Progenitor cell of endocrine pancreas (in vitro differentiated cells): ENCODE measurements at places on chromosomes 7 and 10.

DNA sequence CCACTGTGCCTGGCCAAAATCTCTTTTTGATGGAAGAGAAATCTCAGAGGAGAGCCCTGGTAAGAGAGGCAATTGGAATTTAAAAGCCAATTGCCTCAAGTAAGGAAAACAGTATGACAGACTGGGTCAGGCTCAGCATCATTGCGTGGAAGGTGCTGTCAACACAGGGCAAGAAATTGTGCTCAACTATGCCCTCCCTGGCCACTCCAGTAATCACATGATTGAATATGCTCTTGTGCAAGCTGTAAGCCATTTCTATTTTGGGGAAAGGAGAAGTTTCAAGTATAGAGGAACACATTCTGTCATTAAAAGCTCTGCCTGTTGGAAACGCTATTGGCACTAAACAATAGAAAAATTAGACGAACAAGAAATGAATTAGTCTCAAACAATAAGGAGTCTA lies 1127.7 kb downstream of the REEP3 start:
- no peak for DNase-seq

- no peak for DNase-seq
Measured at GRCh38 chr7:5457245-5457735, 33.7 kb upstream of the TNRC18 start.

- no peak for DNase-seq
Measured at GRCh38 chr10:128369101-128369650, 243.0 kb upstream of the MKI67 start.

DNA sequence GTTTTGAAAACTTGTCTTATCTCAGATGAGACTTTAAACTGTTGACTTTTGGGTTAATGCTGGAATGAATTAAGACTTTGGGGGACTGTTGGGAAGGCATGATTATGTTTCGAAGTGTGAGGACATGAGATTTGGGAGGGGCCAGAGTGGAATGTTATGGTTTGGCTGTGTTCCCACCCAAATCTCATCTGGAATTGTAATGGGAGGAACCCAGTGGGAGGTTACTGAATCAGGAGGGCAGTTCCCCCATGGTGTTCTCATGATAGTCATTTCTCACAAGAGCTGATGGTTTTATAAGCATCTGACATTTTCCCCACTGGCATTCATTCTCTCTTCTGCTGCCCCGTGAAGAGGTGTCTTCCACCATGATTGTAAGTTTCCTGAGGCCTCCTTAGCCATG lies 13.8 kb upstream of the POT1 start:
- DNase-seq, result no peak

GRCh38 chr10:73368238-73368637 lies 9.6 kb upstream of the CFAP70 start:
- no peak for DNase-seq

DNA sequence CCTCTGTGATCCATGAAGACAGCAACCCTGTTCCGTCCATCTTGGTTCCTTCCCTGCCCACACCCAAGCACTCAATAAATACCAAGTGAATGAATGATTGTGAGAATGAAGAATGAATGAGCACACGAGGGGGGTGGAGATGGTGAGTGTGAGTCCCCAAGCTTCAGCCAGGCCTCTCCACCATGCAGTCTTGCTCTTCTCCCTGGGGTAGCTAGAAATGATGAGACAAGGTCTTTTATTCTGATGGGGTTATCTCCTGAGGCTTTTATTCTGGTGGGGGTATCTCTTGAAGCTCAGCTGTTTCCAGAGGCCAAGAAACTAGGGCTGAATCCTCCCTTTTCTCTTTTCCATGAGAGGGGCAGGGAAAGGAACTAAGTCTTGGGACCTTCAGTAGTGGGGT lies 57.0 kb downstream of the ELFN1 start:
- no peak for DNase-seq

- DNase-seq, result no peak
Measured at GRCh38 chr10:21479570-21480315, 45.7 kb downstream of the SKIDA1 start.

DNA sequence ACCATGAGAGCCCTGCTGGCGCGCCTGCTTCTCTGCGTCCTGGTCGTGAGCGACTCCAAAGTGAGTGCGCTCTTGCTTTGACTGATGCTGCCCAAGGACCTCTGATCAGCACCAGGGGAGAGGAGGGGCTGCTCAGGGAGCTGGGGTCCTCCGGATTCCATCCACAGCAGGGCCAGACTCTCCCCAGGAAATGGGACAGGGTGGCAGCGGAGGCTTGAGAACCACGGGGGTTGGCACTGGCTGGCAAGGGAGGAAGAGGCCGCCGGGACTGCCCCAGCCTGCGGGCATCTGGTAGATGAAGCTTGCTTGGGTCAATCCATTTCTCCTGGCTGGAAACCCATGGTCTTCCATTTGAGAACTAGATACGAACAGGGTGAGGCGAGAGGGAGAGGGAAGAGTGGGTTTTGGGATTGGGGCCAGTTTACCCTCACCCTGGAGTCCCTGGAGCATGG lies 647 bp downstream of the PLAU start:
- DNase-seq, result no peak

DNA sequence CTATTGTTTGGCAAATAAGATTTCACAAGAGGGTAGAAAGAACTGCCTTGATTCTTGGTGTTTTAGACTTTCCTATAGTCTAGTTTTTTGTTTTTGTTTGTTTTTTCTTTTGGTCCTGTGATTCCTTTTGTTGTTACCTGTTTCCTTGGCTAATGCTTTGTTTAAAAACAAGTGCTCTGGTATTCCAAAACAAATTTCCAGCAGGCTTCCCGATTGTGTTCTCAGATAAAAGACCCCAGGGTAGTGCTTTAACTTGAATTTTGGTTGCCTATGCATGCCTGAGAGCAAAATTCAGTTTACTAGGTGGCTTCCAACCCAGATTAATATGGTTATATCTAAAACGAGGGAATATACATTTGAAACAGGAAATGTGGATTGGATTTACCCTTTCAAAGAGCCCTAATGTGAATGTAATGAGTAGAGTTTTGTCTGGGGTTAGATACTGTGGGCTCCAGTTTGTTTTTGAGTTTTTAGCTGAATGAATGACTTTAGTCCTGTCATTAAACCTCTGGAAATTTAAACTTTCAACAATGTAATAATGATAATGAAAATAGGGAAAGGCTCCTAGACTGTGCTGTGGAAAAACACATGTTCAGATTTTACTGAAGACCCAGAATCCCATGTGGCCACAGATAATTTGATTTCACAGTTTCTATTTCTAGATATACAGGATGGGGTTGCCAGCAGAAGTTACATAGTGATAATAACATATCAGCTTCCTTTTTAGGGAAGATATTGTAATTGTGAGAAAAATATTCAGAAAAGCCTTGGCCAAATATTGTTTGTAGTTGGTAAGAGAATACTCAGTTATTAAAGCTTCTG lies 23.9 kb downstream of the AUTS2 start:
- DNase-seq, result no peak

DNA sequence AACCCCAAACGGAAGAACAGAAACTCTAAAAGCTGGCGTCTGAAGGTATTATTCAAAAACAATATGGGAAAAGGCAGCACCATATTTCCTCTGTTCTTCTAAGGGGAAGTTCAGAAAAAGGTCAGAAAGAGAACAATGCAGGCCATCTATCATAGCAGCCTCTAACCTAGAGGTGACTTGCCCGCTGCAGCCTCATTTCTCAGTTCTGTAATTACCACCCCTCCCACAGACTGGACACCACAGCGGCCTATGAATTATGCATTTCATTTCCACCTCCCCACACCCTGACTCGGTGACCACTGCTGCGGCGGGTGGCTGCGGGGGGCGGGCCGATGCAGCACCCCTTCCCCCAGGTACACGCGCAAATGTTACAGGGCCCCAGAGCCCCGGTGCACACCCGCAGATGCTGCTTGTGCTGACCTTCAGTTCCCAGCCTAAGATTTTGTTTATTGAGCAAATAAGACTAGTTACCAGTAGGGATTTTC lies 125.5 kb downstream of the CLEC2L start:
- DNase-seq, result no peak

DNA sequence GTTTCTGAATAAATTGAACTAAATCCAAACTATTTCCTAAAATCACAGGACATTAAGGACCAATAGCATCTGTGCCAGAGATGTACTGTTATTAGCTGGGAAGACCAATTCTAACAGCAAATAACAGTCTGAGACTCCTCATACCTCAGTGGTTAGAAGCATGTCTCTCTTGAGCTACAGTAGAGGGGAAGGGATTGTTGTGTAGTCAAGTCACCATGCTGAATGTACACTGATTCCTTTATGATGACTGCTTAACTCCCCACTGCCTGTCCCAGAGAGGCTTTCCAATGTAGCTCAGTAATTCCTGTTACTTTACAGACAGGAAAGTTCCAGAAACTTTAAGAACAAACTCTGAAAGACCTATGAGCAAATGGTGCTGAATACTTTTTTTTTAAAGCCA lies 13.9 kb downstream of the MEST start:
- no peak for DNase-seq

- no peak for DNase-seq
Measured at GRCh38 chr10:117987244-117987909, 59.4 kb downstream of the RAB11FIP2 start.

DNA sequence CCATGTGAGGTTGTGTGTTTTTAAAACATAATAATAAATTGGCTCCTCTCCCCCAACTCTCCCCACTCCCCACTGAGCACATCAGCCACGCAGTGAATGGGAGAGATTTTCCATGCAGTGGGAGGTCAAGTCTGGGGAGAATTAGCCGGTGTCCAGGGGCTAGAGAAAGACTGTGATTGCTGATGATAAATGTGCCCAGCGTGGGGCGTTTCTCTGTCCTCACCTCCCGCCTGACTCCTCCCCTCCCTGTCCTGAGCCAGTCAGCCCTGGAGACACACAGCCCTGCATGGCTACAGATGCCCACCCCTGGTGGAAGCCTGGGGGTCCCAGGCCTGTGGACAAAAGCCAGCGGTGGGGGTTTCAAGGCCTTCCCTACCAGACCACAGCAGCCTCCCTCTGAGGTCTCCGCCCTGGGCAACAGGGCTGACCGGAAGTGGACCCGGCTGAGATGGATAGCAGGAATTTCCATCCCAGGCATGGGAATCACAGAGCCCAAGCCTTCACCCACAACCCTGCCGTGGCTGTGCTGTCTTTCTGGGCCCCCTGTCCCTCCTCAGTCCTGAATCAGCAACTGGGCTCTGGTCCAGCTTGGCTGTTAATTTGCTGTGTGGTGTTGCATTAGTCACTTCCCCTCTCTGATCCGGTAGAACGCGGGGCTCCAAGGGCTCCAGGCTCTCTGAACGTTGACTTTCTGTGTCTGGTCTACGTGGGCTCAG lies 46.8 kb upstream of the SLC29A3 start:
- DNase-seq, result no peak

DNA sequence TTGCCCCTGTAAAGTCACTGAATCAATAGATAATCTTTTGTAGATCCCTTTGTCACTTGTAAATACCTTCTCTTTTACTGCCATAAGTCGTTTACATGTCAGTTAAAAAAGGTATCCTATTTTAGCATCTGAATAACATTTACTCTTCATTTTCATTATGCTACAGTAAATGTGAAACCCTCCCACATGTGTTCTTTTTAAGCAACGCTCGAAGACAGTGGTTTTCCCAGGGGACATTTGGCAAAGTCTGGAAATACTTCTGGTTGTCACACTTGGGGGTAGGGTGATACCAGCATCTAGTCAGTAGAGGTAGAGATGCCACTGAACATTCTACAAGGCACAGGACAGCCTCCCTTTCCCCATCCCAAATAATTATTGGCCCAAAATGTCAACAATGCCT lies 23.7 kb downstream of the ATAD1 start:
- no peak for DNase-seq

DNA sequence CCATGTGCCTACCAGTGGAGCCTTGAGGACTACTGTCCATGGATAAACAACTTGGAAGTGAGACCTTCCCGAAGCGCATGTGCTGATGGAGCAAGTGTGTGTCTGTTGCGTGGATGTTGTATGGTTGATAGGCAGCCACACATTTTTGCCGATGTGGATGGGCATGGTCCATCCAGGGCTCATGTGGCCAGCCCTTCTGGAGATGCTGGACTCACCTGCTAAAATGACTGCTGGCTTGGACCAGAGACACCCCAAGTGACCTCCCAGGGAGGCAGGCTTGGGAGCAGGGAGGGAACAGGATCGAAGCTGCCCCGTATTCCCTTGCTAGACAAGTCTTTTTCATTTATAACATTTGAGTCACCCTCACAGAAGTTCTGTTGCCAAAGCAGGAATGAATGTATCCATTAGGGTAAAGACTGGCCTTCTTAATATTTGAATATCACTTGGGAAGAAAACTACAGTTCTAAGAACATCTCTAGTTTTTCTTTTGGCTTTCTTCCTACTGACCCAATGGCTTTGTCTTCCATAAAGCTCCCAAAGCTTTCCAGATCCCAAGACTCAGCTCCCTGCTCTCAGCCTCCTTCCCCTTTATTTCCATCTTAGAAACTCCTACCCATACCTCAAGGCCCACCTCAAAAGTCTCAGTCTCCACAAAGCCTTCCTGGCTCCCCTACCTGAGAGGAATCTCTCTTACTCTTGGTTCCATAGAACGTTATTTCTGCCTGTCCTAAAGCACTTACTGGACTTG lies 3.0 kb downstream of the PTPRE start:
- DNase-seq, result no peak

- no peak for DNase-seq
Measured at GRCh38 chr7:133044722-133045473, 37.0 kb downstream of the CHCHD3 start.

GRCh38 chr7:101891936-101892640 lies 74.7 kb downstream of the CUX1 start:
- no peak for DNase-seq

GRCh38 chr10:107649249-107649648 lies 484.7 kb upstream of the SORCS1 start:
- DNase-seq, result no peak

DNA sequence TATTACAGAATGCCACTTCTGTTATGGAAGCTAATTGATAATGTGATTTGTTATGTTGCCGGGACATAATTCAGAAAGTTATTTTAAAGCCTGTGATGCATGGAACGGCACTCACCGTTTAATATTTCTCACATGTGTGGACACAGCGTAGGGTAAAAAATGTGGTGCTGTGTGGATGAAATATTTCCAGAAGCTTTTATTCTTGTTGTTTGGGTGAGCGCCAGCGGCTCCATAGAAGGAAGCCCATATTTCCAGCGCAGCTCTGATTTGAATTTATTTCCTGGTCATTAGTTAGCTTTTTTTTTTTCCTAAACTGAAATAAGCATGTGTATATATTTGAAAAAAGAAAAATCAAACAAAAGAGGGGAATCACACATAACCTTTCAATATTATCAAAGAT lies 20.2 kb upstream of the NKX6-2 start:
- no peak for DNase-seq

DNA sequence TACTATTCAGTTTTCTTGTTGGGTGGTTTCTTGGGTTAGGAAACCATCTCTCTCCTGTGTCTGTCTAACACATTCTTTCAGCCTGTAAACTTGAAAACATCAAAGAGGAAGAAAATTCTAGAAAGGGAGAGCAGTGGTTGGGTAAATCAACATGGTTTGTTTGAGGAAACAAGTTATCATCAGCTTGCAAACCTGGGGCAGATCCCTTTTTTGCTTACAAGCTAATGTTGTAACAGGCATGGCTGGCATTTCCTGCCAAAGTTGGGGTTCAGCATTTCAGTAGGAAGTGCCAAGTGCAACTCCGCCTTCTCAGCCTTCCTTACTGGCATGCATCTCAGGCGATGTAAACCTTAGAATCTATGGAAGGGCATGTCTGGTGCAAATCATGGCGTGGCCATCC lies 112.6 kb downstream of the EEPD1 start:
- no peak for DNase-seq
